G401 (cell line): ENCODE measurements at places on chromosomes 3 and 15.

DNA sequence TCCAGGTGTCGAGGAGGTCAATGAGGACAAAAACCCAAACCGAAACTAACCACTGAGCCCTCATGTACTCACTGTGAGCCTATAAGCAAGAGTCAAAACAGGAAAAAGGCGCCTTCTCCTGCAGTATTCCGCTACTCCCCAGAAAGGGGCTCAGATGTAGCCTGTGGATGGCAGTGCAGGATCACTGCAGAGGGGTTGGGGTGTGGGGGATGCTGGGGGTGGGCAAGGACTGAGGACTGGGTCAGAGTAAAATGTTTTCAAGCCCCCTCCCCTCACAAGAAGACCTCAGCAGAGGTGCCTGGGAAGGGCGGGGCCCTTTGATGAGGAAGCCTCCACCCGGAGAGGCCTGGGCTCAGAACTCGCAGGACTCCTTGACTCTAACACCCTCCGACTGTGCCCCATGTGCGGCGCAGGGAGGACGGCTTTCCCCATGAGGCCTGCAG lies 170.1 kb downstream of the OSBPL10 start:
- no peak for DNase-seq

- no peak for DNase-seq
Measured at GRCh38 chr3:38588995-38589937, 60.2 kb downstream of the SCN5A start.

DNA sequence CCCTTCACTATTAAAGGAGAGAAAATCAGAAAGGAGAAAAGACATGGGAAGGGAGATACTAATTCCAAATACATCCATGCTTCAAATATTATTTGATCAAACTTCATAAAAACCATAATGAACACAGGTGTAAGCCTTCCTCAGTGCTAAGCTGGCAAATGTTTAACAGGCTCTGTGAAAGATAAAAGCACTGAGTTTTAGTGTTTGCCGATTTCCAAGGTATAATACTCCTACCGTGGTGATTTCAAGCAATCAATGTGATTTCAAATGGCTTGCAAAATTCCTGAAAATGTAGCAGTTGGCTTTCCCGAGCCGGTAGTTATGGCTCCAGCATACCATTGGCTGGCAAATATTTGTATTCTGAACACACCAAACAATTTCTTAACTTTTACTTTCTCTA lies 732.3 kb upstream of the GOLIM4 start:
- DNase-seq: no peak

- no peak for DNase-seq
Measured at GRCh38 chr15:48149858-48150257, 28.2 kb downstream of the MYEF2 start.

GRCh38 chr15:64000183-64000951 lies 45.9 kb downstream of the DAPK2 start:
- no peak for DNase-seq

DNA sequence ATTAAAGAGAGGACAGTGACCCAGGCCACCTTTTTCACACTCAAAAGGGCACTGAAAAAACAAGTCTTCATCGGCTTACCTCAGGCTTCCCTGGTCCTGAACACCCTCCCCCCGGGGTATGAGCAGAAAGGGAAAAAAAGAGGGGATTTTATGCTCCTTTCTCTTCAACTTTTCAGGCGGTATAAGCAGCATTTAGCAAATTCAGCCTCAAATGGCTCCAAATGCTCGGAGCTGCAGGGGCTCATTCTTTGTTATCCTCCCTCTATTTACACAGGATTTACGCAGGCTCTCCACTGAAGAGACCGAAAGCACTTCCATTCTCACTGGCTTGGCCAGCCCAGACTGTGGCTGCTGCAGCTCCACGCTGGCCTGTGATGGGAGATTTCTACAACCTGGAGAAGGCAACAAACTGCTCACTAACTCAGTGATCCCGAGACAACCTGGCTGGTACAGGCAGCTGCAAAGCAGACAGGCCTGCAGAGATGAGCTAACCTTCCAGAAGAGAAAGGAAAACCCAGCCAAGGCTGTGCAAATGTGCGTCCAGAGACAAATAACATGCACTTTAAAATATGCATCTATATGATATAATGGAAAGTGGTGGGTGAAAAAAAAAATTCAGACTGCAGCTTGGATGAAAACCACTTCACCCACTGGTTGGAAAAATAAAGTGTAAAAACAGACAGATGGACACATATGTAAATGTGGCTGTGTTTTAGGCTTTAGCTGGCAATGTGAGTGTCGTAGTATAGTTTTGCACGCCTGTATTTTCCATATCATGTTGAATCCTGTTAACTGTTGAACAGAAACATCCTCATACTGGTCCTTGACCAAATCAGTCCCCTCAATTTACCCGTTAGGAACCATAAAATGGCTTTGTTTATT lies 54.2 kb downstream of the MEIS2 start:
- no peak for DNase-seq

DNA sequence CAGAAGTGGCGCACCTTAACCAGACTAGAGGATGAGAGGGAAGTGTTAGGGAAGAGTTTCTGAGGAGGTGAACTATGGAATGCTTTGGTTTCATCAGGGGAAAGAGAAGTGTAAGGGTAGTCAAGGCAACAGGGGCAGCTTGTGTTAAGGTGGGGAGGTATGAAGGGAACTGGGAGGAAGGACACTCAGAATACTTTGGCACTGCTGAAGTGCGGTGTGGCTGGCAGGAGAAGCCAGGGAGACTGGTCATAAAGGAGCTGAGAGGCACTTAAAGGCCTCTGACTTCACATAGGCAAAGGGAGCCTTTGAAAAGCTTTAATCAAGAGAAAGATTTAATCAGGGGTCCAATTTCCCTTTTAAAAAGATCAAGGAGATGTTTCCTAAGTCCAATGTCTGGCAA lies 129.0 kb downstream of the ERC2 start:
- DNase-seq: no peak

DNA sequence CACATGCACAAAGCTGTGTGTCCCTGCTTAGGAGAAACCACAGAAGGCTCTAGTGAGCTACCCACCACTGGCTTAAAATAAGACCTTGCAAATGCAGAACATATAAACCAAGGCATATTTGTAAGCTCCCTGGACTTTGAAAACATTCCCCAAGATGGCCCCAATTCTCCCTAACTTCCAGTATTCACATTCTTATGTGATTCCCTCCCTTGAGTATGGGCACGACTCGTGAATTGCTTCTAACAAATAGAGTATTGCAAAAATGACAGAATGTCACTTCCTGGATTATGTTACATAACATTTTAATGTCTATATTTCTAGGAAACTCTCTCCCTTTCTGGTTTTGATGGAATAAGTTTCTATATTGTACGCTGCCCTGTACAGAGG lies 131.8 kb upstream of the MCTP2 start:
- DNase-seq: no peak

DNA sequence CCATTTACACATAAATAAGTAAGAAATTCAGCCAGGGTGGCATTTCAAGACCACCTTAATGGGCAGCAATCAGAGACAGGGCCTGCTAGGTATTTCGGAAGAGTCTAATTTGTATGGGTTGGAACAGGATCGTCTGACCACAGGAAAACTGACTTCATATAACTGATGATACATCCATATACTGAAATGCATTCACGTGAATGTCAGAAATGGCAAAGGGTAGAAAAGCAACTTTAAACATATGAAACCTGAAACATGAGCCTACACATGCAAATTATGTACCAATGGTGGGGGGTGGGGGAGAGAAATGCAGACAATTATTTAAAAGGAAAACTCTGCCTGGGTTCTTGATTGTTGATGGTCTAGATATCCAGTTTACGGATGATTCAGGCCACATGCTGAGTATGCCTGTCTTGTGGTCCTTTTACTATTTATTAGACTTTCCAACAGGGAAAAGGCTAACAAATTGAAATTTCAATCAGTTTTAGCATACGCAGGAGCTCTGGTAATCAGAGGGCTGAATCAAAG lies 582.2 kb downstream of the FOXP1 start:
- DNase-seq: no peak

GRCh38 chr15:62390791-62391640 lies 225.9 kb upstream of the C2CD4B start:
- DNase-seq: peak; percentile 52

DNA sequence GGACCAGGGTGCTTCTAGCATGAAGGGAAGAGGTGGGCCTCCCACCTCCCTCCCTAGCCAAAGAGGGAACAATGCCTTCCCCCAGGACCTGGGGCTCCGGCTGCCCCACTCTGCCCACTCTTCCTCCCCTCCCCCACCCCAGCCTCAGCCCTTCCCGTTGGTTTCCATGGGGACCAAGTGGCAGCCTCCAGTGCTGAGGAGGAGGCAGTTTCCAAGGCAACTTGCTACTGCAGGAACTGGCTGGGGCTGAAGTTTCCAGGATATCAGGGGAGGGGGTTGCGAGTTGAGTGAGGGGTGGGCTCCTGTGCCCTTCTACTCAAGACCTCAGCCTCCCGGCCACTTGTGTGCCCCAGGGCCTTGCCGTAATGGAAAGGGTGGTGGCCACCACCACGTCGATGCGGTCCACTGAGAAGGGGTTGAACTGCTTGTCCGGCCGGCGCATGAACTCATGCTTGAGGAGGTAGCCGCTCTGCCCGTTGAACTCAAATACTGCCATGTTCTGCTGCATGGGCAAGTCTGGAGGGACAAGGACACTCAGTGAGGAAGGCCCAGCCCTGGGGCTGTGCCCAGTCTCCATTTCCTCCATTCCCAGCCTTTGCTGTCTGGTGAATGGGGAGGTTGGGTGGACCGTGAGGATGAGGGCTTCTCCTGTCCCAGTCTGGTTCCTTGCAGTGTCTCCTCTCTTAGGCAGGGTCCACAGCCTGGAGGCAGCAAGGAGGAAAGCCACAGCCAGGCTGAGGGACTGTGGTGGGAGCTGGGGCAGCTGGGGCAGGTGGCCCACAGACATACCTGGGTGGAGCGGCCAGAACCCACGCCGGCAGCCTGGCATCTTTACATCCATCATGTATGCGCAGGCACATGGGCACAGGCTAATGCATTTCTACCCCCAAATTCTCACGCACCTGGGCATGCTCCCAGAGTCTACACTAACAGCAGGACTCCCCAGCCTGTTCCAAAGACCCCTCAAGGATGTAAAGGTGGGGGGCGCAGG lies 11.3 kb upstream of the ANKRD63 start:
- no peak for DNase-seq

DNA sequence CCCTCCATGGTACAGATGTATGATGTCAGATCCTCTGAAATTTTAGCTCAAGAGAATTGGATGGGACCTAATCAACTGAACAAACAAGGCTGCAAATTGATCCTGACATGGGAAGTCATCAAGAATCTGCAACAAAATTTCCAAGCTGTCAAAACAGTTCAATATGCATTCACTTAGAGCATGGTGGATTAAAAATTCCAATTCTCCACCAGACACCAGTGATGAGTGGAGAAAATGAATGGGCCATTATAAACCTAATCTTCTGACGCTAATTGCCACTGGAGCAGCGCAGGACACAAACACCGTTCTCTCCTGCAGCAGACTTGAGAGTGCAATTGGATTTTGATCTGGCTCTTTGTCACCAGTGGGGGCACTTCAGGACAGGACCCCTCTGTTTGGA lies 94.2 kb downstream of the MINAR1 start:
- DNase-seq: no peak

- DNase-seq: peak; percentile 50
Measured at GRCh38 chr3:43689766-43690399, 855 bp upstream of the ABHD5 start.

DNA sequence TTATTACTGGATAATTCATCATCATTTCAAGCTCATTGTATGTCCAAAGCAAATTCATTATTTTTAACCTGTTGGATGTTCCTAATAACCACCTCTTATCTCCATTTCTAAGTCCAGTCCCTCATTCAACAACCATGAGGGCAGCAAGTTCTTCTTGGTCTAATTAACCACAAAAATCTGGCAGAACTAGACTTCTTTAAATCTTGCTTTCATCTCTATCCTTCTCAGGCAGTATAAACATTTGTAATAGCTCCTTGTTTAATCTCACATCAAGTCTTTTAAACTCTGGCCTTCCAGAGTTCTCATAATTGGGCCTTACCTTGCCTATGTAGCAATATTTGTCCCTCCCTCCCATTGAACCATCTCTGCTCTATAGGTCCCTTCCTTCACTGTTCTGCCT lies 17.0 kb upstream of the GHSR start:
- DNase-seq: no peak

GRCh38 chr3:89606151-89606550 lies 498.7 kb downstream of the EPHA3 start:
- no peak for DNase-seq

GRCh38 chr3:50324351-50325112 lies 2.0 kb upstream of the HYAL2 start:
- DNase-seq: peak; percentile 74

GRCh38 chr3:148643389-148643840 lies 54.3 kb upstream of the AGTR1 start:
- DNase-seq: no peak

DNA sequence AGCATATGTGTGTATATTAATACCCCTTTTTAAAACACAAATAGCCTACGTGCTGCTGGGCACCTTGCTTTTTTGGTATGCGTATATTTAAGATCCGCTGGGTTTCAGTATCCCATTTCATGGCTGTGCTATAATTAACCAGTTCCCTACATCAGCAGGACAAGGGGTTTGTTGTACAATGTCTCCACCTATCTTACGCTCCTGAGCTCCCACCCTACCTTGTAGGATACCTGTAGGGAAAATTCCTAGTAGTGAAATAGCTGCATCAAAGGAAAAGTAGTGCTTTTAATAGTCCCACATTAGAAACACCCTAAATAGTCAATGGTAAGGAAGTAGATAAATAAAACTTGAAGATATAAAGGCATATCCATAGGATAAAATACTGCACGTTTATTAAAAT lies 1.4 kb downstream of the MAP6D1 start:
- peak; percentile 90 for DNase-seq

- DNase-seq: no peak
Measured at GRCh38 chr3:107206141-107206540, 171.1 kb upstream of the CCDC54 start.

DNA sequence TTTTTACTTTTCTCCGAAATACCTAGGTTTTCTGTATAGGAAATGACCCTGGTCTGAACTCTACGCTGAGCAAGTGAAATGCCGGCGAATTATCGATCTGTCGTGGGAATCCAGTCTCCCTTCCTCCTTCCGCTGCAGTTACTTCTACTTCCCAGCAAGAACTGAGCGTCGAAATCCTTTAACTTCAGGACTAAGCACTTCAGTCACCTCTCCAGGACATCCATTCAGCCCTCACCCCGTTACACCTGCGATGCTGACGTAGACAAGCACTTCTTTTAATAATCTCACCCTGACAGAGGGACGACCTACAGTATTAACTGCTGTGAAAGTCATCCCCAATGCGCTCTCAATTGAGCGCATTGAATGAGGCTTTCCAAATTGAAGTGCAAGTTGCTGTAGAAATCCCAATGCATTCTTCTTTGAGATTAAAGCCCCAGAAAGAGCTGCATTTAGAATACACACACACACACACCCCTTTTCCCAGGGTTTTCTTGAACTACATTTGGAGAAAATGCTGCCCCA lies 1.3 kb downstream of the TOP2B start:
- DNase-seq: peak; percentile 54

GRCh38 chr3:183308751-183309150 lies 55.7 kb downstream of the B3GNT5 start:
- DNase-seq: no peak

- no peak for DNase-seq
Measured at GRCh38 chr15:101669744-101670143, 17.6 kb upstream of the TM2D3 start.
